Hepatic stellate cell (primary cell): ENCODE measurements at places on chromosomes 4 and X.

DNA sequence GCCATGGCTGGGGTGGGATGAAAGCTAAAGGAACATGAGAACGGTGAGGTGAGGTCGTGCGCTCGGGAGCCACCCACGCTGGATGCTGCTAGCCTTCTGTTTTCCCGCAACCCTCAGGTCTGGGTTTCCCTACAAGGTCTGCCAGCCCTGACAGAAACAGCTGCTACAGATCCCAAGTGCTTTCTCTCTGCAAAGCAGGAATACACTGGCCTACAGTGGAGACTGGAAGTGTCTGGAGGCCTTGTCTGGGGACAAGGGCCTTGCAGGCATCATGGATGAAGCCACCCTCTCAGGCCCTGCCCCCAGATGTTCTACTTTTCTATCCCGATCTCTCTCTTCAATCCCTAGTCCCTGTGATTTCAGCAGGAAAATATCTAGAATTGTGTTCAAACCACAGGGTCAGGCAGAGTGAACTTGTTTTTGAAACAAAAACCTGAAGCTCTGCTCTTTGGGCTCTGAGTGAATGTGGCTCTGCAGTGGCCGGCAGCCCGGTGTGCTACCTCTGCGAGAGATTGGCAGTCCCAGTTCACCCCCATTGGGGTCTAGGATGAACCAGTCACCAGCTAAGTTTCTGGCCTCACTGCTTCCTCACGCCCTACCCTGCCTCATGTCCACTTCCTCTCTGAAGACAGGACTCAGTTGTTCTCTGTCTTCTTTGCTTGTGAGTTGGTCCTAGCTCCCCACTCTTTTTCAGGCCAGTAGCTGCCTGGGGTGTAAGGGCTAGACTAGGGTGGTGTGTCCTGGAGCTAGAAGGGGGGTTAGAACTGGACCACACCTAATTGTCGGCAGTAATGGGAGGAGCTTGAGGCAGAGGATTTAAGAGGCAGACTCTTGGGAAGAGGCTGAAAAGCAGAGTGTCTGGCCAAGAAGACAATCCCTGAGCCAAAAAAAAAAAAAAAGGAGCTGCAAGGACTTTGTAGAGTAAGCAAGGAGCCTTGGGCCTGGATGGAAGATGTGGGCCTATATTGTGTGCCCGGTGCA lies 89.6 kb downstream of the RTL5 start:
- DNase-seq: no peak

GRCh38 chr4:186132577-186133242 lies 28.2 kb downstream of the FAM149A start:
- no peak for DNase-seq

- DNase-seq: no peak
These were observed 130.8 kb downstream of the PPARGC1A start for GRCh38 chr4:23759066-23759465.

- no peak for DNase-seq
These were observed 21.9 kb upstream of the ZNF81 start for GRCh38 chrX:47814851-47815250.

GRCh38 chr4:149370785-149371420 lies 444.7 kb downstream of the IQCM start:
- peak; percentile 12 for DNase-seq

- no peak for DNase-seq
These were observed 50.8 kb upstream of the NUDT10 start for GRCh38 chrX:51281758-51282318.

GRCh38 chrX:115900425-115900824 lies 270.1 kb upstream of the AGTR2 start:
- DNase-seq: no peak

DNA sequence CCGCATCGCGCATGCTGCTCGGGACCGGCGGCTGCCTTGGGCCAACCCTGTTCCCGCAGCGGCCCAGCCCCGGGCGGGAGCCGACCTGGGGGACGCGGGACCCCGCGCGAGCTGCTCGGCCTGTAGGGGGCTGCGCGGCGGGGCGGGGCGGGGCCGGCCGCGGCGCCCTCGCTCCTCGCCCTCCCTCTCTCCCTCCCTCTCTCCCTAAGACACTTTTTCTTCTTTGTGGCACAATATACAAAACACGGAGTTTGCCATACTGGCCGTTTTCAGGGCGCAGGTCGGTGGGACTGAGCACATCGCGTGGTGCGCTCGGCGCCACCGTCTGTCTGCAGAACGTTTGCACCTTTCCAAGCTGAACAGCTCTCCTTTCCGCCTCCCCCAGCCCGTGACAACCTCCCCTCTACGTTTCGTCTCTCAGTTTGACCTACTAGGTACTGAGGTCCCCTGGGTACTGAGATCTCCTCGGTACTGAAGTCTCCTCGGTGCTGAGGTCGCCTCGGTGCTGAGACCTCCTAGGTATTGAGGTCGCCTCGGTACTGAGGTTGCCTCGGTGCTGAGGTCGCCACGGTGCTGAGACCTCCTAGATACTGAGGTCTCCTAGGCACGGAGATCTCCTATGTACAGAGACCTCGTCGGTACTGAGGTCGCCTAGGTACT lies 261.1 kb upstream of the PLCXD1 start:
- no peak for DNase-seq

GRCh38 chrX:25010784-25011588 lies 4.8 kb downstream of the ARX start:
- no peak for DNase-seq

DNA sequence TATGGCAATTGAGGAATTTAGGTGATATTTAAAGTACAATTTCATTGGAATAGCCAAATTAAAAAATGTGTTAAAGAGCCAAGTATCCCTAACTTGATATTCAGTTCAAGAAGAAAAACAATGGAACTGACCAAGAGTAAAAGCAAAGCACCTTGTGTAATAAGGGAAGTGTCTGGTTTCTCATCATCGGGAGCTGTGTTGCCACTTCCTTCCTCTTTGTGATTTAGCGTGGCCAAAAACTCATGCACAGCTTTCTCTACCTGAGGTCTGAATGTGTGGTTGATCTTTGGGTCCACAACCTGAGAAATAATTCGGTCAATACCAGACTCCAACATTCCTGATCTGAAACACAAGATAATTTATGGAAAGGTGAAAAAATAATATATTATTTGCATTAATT lies 12.4 kb downstream of the BOD1L1 start:
- no peak for DNase-seq

DNA sequence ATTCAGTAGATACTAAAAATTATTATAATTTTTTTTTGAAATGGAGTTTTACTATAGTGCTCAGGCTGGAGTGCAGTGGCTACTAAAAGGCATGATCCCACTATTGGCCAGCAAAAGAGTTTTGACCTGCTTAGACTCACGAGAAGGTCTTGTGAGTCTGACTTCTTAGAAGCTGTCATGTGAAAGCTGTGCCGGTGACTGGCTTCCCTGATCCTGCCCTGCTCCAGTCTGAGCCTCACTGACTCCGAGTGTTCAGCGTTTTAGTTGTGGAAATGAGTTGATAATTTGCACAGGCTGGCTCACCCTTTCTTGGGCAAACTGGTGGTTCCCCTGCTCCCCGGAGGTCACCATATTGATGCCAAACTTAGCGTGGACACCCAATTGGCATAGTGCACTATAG lies 16.4 kb upstream of the CXCL8 start:
- DNase-seq: no peak

- no peak for DNase-seq
These were observed 121.1 kb upstream of the SLC4A4 start for GRCh38 chr4:71217688-71218087.

DNA sequence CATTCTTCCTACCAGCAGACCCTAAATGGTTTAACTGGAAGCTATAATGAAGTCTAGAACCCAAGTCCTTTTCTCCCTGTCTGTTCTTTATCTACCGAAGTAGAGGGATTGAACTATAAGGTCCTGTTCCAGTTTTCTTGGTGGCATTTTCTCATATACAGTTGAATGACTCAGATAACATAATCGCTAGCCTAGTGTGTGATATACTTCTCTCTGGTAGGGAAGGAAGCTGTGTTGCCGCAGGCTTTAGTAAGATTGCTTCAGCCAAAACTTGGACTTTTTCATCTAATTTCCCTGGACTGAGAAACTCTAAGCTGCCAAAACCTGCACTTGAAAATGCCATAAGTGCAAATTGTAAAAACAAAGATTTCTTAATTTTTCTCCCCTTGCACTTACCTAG lies 123.4 kb downstream of the NWD2 start:
- DNase-seq: no peak

DNA sequence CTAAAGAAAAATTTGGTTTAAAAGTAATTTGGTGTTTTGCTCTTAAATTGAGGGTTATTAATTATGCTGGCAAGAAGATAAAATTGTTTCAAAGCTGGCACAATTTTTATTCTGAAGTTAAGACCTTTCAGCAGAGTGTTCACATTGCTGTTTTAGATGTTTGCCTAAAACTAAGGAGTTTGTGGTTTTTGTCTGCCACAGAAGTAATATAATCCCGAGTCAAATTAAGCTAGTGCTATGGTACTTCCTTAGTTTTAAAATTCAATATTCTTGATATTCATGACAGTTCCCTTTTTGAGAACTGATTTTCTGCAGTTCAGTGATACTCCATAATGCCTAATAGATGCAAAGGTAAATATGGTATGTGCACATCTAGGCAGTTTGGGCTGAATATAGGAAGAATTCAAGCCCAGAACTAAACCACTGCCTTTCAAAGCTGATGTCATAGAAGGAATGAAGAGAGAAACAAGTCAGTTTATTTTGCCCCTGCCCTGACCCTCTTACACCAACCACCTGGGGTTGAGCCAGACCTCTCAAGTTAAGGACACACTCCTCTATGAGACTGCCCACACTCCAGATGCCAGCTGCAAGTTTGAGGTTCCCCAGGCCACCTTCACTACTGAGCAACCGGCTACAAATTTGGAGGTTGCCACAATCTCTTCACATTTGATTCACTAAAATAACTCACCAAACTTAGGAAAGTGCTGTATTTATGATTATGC lies 32.1 kb upstream of the VEGFC start:
- DNase-seq: no peak

DNA sequence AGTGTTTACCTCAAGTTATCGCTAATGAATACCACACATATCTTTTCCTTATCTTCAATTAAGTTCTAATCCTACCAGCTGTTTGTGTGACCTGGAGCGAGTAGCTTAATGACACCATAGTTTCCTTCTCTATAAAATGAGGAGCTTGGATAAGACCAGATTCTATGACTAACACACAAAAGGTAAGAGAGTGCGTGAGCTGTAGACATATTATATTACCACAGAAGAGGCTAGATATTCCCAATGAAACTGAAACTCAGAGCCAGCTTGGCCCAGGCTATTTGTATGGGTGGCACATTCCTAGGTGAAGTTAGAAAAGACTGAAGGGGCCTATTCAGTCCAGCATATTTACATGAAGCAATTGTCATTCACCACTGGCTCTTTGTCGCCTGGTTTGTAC lies 30.2 kb downstream of the ASB5 start:
- no peak for DNase-seq

- DNase-seq: no peak
These were observed 102.4 kb downstream of the SLIT2 start for GRCh38 chr4:20354120-20354519.

DNA sequence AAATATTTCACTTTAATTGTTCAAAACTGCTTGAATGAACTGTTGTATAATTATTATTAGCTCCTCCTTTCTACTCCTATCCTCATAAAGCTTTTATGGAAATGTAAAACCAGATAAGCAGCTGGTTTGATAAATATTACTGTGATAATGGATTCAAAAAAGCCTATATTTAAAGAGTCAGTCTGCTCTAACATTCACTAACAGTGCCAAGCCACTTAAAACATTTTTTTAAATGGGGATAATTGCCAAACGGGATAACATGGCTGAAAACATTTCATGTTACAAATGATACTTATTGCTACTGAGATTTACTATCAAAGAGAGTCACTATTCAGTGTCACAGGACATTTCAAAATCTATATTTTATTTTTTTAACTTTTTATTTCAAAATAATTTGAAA lies 17.4 kb downstream of the ARHGAP24 start:
- no peak for DNase-seq

DNA sequence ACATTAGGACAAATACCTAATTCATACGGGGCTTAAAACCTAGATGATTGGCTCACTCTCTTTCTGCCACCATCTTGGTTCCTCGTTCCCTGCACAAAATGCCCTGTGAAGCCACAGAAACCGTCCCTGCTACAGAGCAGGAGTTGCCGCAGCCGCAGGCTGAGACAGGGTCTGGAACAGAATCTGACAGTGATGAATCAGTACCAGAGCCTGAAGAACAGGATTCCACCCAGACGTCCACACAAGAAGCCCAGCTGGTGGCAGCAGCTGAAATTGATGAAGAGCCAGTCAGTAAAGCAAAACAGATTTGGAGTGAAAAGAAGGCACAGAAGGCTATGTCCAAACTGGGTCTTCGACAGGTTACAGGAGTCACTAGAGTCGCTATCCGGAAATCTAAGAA lies 34.3 kb downstream of the TRIM61 start:
- no peak for DNase-seq

- DNase-seq: no peak
These were observed 332.1 kb downstream of the ASMT start for GRCh38 chrX:1946974-1947373.

DNA sequence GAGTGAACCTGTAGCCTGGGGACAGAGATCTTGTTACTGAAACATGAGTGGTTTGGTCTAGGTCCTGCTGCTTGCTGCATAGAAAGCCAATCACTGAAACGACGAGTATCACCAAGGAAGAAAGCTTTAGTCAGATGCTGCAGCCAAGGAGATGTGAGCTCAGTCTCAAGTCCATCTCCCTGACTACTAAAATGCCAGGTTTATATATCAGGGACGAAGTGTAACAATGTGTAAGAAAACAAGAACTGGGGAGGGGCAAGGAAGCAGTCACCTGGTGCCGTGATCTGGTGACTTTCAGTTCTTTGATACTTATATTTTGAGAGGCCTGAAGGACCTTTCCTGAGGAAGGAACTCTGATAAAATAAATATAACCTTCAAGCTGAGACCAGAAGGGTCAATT lies 19.6 kb upstream of the ABRAXAS1 start:
- no peak for DNase-seq

- DNase-seq: no peak
These were observed 74.3 kb upstream of the KCTD8 start for GRCh38 chr4:44522761-44523445.

DNA sequence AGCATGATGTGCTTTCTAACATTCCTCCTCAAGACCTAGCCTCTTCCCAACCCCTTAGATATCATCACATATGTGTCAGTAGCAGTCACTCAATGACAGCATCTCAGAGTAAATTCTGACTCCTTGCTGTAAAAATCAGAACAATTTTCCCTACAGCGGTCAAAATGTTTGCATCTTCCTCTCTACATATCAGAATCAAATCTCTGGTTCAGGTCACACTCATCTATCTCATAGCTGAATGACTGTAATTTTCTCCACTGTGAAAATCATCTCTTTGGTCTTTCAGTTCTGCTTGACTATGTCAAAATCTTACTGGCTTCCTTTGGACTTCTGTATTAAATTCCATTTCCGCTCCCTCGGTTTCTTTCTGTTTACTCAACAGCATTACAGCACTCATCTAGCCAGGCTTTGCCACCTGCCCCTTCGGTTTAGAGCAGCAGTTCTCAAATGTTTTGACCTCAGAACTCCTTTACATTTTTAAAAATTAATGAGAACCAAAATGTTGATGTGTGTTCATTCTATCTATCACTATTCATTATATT lies 57.3 kb downstream of the AGA start:
- no peak for DNase-seq

DNA sequence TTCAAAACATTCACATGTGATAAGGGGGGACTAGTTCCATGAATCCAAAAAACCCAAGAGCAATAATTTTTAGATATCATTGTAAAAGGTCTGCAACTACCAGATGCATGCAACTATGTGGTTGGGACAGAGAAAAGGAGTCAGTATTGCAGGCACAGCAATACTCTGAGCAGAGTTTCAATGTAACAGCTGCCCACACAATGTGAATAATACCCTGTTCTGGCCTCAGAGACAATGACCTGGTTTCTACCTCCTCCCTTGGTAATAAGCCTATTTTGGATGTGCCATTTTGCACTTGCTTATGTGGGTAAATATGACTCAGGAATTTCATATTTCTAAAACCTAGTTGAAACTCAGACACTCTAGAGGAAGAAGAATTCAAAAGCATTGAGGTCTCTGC lies 194.8 kb upstream of the RASGEF1B start:
- DNase-seq: no peak
